ENCODE measurements at places on chromosomes 12 and 14.
A peak's percentile ranks its signal among the peaks of the same experiment; 100 is the strongest.

- DNase-seq, result no peak
Observed at GRCh38 chr12:105705765-105706164, 375.3 kb downstream of the C12orf75 start.

GRCh38 chr14:54105406-54105805 is 148.8 kb upstream of the BMP4 start:
- DNase-seq, result no peak

- DNase-seq, result peak; percentile 25
Observed at GRCh38 chr14:20470603-20470901, 1.3 kb downstream of the PNP start.

GRCh38 chr14:101122237-101123141 is 219.0 kb upstream of the RTL1 start:
- DNase-seq, result no peak

GRCh38 chr12:9794484-9795093 is 32.7 kb upstream of the KLRF1 start:
- peak; percentile 69 for DNase-seq

DNA sequence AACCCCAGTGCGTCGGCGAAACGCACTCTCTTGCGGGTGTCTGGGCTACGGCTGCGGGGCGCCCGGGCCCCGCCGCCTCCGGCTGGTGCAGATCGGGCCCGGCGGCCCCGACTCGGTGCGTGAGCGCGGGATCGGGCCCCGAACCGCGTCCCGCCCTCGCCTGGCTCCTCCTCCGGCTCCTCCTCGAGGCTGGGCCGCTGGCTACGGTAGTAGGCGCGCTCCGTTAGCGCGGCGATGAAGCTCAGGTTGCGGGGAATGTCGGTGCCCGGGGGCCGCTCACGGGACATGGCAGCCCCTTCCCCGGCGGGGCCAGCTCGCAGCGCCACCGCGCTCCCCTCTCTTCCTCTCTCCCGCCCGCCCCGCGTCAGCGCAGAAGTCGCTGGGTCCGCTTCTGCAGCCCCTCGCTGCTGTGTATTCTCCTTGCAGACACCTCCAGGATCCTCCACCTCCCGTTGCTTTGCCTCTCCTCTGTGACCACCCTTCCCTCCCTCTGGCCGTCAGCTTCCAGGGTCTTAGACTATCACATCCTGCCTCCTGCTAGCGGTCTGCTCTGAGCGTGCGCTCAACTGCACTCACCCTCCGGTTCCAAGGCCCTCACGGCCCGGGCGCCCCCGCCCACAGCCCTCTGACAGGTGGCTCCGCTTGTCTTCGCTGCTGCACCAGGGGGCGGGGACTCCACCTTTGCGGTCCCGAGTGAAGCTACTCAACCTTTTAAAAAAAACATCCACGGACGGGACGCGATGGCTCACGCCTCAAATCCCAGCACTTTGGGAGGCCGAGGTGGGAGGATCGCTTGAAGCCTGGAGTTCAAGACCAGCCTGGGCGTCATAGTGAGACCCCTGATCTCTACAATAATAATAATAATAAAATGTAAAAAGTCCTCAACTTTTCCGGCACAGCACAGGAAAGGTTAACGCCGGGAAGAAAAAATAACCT is at the start of gene PPP1R3E:
Gene PPP1R3E, minus strand, starts transcription at position 570 of the 936 bp plus-strand sequence. Its CDS starts 283 bp downstream, at position 287.
- DNase-seq, result peak; percentile 88

DNA sequence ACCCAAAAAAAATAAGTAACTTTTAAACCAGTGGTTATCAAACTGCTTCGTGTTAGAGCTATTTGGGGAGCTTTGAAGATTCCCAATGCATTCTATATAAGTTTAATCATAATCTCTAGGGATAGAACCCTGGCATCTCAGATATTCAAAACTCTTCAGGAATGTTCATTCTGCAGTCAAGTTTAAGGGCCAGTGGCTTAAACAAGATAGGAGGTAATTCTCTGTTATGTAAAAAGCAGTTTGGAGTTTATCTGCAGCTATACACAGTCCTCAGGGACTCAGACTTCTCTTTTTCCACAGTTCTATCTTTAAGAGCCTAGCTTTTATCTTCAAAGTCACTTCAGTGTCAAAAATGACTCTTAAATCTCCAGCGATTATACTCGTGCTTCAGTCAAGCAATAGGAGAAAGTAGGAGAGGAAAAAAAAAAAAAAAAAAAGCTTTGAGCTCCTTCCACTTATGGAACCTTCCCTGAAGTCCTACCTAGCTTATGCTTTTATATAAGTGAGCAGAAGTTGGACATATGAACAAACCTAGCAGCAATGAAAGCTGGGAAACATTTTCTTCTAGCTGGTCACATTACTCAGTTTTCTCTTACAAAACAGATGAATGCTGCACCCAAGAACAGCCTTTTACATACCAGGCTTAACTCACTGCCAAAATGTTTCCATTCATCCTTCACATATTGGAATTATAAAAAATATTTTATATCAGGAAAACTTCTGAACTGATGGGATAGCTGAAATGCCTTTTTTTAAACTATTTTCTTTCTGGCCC is 302.8 kb downstream of the FSCB start:
- DNase-seq, result no peak

GRCh38 chr12:93829016-93829415 is 151.8 kb downstream of the CRADD start:
- DNase-seq, result no peak

DNA sequence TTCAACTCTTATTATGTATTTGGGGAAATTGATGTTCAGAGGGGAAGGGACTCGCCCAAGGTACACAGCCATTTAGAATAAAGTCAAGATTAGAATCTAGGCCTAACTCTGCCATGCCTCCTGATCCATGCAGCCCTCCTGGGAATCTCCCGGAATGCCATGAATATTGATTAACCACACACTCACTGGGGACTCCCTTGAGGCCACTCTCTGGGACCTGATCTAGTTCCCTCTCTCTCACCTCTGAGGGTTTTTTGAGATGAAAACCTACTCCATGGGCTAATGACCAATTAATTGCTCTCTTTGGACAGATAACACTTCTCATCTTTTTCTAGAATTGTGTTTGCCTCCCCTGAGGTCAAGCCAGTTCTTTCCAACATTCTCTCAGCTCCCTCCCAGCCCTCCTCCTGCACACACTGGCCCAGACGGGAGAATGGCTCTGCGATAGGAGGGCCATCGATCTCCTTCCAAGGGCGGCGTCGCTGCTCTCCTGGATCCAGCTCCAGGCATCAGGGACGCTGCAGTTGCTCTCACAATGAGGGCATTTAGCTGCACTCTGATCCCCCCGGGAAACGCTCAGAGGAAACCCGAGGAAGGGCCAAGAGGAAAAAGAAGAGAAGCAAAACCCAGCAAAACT is 22.6 kb downstream of the WSCD2 start:
- DNase-seq, result no peak

- no peak for DNase-seq
Observed at GRCh38 chr12:38588624-38589305, 272.2 kb downstream of the ALG10B start.

- DNase-seq, result no peak
Observed at GRCh38 chr14:103716091-103716801, 636 bp downstream of the ZFYVE21 start.

DNA sequence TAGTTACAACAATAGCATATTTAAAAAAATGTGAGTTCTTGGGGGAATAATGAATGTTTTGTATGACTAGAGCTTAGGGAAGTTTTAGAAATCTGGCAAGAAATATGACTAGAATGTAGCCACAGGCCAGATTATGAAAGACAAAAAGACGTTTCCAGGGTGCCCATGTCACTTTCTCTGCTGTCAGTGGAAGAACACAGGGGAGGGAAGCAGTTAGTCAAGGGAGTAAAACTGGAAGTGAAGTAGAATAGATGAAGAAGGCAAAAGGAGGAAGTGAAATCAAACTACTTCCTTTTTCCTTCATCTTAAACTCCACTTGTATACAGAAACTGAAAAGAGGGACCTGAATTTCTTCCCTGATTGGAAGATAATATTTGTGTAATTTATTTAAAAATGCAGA is 81.2 kb upstream of the ATP2B1 start:
- DNase-seq, result no peak

- DNase-seq, result peak; percentile 20
Observed at GRCh38 chr14:45251912-45252311, 1.1 kb downstream of the MIS18BP1 start.

Measured in CD4-positive, alpha-beta T cell treated with Interferon alpha-2 for 1 hour (primary cell).